ENCODE measurements at places on chromosomes 11 and 22.

DNA sequence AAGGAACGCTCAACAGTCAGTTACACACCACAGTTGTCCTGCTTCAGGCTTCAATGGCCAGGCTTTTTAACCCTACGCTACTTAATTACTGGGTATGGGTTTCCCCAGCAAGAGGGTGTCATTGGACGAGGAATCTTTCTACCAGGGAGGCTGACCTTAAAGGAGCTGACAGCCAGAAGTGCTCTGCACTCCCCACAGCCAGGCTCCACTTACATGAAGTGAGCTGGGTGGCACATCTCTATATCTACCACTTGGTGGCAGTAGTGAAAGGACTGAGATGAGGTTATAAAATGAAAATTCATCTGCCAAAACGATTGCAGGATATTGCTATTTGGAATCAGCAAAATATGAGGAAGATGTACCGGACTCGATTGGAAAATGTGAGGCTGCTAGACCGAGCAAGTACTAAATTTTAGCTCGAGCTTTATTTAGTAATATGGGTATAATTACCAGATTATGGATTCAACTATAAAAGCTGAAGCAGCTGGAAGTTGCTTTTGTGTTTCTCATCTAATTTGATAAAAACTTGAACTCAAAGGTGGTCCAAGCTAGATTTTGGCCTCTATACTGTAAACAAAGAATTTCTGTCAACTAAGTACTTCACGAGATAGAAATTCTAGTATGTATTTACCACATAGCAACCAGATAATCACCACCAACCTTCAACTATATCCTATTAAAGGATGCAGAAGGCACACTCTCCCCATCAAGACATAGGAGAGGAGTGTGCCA lies 53.9 kb upstream of the CEP126 start:
- H3K4me1 ChIP-seq: peaks cover 25% of the 10 kb centered on the region
- no peaks in the 10 kb centered on the region for H3K27me3 ChIP-seq
- H3K4me3 ChIP-seq: no peak overlapping the region
- H3K36me3 ChIP-seq: no peaks in the 10 kb centered on the region

GRCh38 chr11:33515347-33515746 lies 185.3 kb downstream of the C11orf91 start:
- H3K4me3 ChIP-seq: no peak overlapping the region
- DNase-seq: peak; percentile 56
- H3K4me1 ChIP-seq: no peaks in the 10 kb centered on the region

DNA sequence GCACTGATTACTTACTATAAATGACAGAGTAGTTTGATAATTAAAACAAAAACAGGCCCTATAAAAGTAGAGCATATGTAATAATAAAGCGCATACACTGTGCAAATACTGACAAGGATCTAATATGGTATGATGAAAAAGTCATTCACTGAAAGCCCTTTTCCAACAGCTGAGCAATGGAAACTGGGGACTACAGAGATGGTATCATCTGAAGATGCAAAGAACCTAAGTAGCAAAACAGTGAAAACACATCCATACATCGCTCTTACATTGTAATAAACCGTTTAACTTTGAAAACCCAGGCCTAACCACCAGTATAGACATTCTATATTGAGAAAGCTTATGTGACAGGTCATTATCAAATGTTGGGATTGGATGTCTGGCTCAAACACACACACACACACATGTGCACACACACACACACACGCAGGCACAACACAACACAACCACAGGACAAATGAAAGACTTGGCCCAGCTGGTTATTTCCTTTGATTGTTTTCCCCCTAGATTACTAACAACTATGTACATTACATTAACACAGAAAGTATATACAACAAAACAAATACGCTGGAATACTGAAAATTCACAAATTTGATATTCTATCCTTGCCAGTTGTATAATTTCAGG lies 119.5 kb downstream of the APOL5 start:
- peak overlapping the region; percentile 92 for H3K4me3 ChIP-seq
- peaks cover 38% of the 10 kb centered on the region for H3K4me1 ChIP-seq
- no peaks in the 10 kb centered on the region for H3K36me3 ChIP-seq
- peak overlapping the region; percentile 92 for H3K27ac ChIP-seq
- no peak for DNase-seq

- no peaks in the 10 kb centered on the region for H3K27me3 ChIP-seq
- DNase-seq: peak; percentile 99
- H3K27ac ChIP-seq: peak overlapping the region; percentile 30
- H3K4me3 ChIP-seq: no peak overlapping the region
Observed at GRCh38 chr11:27239305-27239942, 123.6 kb downstream of the CCDC34 start.

DNA sequence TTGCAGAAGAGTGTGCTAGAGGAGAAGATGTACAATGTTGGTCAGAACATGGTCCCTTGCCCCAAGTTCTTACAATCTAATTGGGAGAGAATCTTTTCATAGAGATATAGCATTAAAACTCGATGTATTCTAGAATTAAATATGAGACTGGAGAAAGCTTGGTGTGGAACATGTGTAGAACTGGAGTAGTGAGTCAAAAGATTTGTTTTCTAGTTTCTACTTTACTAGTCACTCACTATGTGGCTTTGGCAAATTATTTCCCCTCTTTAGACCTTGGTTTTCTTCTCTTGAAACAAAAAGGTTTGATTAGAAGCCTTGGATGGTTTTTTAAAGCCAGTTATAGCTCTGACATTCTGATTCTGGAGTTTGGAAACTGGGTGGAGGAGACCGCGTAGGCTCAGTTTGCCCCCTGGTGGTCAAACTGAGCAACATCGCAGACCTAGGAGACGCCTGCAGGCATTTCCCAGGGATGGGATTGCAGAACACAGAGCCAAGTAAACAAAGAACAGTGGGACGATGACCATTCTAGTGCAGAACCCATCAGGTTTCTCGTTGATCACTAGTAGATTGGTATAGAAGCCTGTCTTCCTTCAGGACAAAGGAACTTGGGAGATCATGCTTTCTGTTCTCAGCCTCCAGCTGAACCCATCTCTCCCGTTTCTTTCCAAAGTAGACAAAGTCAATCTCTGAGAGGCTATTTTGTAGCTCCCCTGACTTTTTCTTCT lies 8.5 kb upstream of the CHRDL2 start:
- peak; percentile 20 for DNase-seq
- H3K4me3 ChIP-seq: no peak overlapping the region
- peaks cover 10% of the 10 kb centered on the region for H3K27me3 ChIP-seq
- no peak overlapping the region for H3K27ac ChIP-seq

DNA sequence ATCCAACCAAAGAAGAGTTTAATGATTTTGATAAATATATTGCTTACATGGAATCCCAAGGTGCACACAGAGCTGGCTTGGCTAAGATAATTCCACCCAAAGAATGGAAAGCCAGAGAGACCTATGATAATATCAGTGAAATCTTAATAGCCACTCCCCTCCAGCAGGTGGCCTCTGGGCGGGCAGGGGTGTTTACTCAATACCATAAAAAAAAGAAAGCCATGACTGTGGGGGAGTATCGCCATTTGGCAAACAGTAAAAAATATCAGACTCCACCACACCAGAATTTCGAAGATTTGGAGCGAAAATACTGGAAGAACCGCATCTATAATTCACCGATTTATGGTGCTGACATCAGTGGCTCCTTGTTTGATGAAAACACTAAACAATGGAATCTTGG lies 23.9 kb downstream of the KDM4D start:
- H3K27me3 ChIP-seq: no peaks in the 10 kb centered on the region
- H3K27ac ChIP-seq: no peak overlapping the region
- no peak for DNase-seq

DNA sequence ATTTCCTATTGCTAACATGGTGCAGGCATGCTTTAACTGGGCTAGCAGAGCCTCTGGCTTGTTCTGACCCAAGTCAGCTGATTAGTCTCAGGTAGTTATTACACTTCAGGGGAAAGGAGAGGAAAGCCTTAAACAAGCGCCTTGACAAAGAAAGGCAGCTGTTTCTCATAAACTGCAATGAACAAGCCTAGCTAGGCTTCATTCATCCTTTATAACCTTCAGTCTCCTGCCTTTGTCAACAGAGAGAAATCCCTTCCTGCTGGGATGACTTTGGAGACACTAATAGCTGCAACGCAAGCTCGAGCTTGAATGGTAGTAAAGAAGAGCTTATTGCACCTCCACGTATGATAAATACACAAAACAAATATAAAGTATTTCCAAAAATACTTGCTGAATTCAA lies 68.4 kb downstream of the CCDC34 start:
- no peaks in the 10 kb centered on the region for H3K36me3 ChIP-seq
- peak overlapping the region; percentile 55 for H3K27ac ChIP-seq
- H3K4me3 ChIP-seq: no peak overlapping the region
- peaks cover 10% of the 10 kb centered on the region for H3K4me1 ChIP-seq
- no peaks in the 10 kb centered on the region for H3K27me3 ChIP-seq

DNA sequence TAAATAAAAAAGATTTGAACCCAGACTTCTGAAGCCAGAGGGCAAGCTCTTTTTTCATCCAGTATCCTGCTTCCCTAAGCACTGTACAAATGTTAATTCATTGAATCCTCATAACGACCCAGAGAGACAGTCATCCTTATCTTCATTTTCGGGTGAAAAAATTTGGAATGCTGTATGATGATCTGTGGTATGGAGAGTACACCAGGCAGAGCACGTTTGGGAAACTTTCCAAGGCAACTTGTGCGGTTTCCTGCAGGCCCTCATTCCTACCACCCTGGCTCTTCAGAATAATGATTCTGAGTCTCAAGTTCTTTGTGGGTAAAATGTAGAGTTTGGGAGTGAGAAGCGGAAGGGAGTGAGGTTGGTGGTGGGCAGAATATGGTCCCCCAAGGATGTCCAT lies 177.9 kb upstream of the CADM1 start:
- H3K27me3 ChIP-seq: peaks cover 4% of the 10 kb centered on the region
- peak; percentile 84 for DNase-seq
- peaks cover 5% of the 10 kb centered on the region for H3K4me1 ChIP-seq

GRCh38 chr22:29079218-29079901 lies 6.5 kb downstream of the KREMEN1 start:
- H3K4me3 ChIP-seq: no peak overlapping the region
- peak; percentile 21 for DNase-seq
- peaks cover 2% of the 10 kb centered on the region for H3K27me3 ChIP-seq
- no peak overlapping the region for H3K27ac ChIP-seq

- H3K27me3 ChIP-seq: no peaks in the 10 kb centered on the region
- no peaks in the 10 kb centered on the region for H3K36me3 ChIP-seq
- no peak overlapping the region for H3K4me3 ChIP-seq
- no peaks in the 10 kb centered on the region for H3K4me1 ChIP-seq
- H3K27ac ChIP-seq: no peak overlapping the region
- DNase-seq: no peak
Observed at GRCh38 chr11:61054513-61054912, 47.8 kb upstream of the CD5 start.

GRCh38 chr11:71191201-71191600 lies 61.2 kb downstream of the SHANK2 start:
- H3K27ac ChIP-seq: no peak overlapping the region
- no peak overlapping the region for H3K4me3 ChIP-seq
- no peak for DNase-seq
- no peaks in the 10 kb centered on the region for H3K4me1 ChIP-seq

- H3K4me3 ChIP-seq: no peak overlapping the region
- peaks cover 19% of the 10 kb centered on the region for H3K36me3 ChIP-seq
- DNase-seq: no peak
- no peaks in the 10 kb centered on the region for H3K27me3 ChIP-seq
- H3K27ac ChIP-seq: no peak overlapping the region
- peaks cover 10% of the 10 kb centered on the region for H3K4me1 ChIP-seq
Observed at GRCh38 chr11:131957875-131958274, 587.5 kb downstream of the NTM start.

- H3K4me1 ChIP-seq: peaks cover 2% of the 10 kb centered on the region
- no peaks in the 10 kb centered on the region for H3K36me3 ChIP-seq
- H3K27ac ChIP-seq: no peak overlapping the region
- H3K4me3 ChIP-seq: no peak overlapping the region
- no peaks in the 10 kb centered on the region for H3K27me3 ChIP-seq
- DNase-seq: peak; percentile 71
Observed at GRCh38 chr11:6523253-6523652, 26.2 kb downstream of the DNHD1 start.

- no peaks in the 10 kb centered on the region for H3K4me1 ChIP-seq
- no peak overlapping the region for H3K4me3 ChIP-seq
- H3K27me3 ChIP-seq: peaks cover 34% of the 10 kb centered on the region
- no peak for DNase-seq
Observed at GRCh38 chr11:44989831-44990566, 39.3 kb upstream of the TP53I11 start.

- H3K27me3 ChIP-seq: no peaks in the 10 kb centered on the region
- peaks cover 9% of the 10 kb centered on the region for H3K36me3 ChIP-seq
- H3K4me1 ChIP-seq: peaks cover 5% of the 10 kb centered on the region
- no peak for DNase-seq
- no peak overlapping the region for H3K27ac ChIP-seq
Observed at GRCh38 chr11:61737636-61738386, 14.6 kb upstream of the MYRF start.

GRCh38 chr11:134758342-134758931 lies 346.4 kb upstream of the B3GAT1 start:
- no peak overlapping the region for H3K4me3 ChIP-seq
- DNase-seq: no peak
- H3K36me3 ChIP-seq: no peaks in the 10 kb centered on the region
- no peak overlapping the region for H3K27ac ChIP-seq
- H3K4me1 ChIP-seq: no peaks in the 10 kb centered on the region

Data from astrocyte (in vitro differentiated cells and primary cell).